ENCODE measurements at places on chromosomes 2 and 18.

DNA sequence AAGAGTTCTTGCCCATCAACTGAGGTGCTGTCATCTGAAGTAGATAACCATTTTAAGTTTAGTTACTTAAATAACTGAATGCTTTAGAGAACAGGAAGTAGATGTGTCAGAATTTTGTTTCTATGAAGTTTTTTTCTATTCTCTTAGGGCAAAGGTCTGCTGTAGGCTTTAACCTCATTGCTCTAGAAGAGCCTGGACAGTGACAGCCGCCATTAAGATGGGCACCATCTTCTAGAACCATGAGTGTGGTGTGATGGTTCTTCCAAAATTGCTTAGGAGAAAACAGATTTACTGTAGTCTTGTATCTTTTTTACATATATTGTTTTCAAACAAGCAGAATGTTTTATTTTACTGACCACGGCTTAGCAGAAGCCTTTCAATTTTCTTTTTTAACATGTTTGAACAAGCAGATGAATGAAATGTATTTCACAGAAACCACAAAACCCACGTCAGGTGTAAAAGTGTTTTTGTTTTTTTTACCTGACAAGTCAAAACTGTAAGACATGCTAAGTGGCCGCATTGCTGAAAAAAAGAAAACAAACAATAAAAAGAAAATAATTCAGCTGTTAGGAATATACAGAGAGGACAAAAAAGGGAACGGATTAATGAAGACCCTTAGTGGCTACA lies 77.9 kb downstream of the PRELID3A start:
- no peak for DNase-seq

- DNase-seq: no peak
Measured at GRCh38 chr2:145572238-145572637, 1052.3 kb upstream of the ZEB2 start.

GRCh38 chr18:44799382-44799906 lies 118.8 kb downstream of the SETBP1 start:
- DNase-seq: no peak

- DNase-seq: peak; percentile 23
Measured at GRCh38 chr2:154455866-154456265, 242.6 kb upstream of the KCNJ3 start.

- DNase-seq: peak; percentile 51
Measured at GRCh38 chr2:53422979-53423378, 344.6 kb upstream of the CHAC2 start.

- DNase-seq: no peak
Measured at GRCh38 chr2:120456867-120457266, 110.9 kb downstream of the INHBB start.

DNA sequence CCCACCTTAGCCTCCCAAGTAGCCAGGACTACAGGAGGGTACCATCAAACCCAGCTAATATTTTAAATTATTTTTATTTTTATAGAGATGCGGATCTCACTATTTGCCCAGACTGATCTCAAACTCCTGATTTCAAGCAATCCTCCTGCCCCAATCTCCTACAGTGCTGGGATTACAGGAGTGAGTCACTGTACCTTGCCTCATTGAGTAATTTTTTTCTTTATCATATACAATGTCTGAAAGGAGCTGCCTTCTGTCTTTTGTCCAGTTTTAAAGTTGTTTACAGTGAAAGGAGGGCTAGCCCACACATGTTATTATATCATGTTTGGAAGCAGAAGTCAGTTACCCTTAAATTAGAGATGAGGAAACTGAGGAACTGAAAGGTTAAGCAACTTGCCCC lies 32.5 kb downstream of the PRKRA start:
- DNase-seq: no peak

DNA sequence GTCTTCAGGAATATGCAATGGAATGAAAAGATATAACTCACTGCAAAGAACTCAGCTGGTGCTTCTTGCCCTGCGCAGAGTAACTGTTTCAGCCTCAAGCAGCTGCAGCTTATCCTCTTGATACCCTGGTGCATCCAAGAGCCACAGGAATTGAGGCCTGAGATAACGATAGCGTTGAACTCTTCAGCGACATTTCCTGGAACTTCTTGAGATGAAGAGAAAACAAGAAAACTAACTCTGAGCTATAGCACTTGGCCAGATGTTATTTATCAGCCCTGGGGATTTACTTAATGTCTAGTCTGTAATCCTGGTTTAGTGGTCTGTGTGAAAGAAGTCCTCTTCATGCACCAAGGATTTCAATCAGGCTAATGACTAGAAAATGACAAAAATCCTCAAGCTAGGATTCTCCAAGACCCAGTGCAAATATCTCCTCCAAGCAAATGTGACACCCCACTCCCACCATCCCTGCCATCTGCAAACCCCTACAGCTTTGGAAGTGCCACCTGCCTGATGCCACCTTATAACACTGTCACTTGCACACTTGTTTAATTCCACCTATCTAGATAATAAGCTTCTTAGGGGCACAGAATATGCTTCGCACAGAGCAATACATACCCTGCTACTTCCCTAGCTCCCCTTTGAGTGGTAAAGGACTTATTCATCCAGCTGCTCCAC lies 40.6 kb downstream of the EHD3 start:
- DNase-seq: no peak
